ENCODE measurements at places on chromosomes 5 and 9.

DNA sequence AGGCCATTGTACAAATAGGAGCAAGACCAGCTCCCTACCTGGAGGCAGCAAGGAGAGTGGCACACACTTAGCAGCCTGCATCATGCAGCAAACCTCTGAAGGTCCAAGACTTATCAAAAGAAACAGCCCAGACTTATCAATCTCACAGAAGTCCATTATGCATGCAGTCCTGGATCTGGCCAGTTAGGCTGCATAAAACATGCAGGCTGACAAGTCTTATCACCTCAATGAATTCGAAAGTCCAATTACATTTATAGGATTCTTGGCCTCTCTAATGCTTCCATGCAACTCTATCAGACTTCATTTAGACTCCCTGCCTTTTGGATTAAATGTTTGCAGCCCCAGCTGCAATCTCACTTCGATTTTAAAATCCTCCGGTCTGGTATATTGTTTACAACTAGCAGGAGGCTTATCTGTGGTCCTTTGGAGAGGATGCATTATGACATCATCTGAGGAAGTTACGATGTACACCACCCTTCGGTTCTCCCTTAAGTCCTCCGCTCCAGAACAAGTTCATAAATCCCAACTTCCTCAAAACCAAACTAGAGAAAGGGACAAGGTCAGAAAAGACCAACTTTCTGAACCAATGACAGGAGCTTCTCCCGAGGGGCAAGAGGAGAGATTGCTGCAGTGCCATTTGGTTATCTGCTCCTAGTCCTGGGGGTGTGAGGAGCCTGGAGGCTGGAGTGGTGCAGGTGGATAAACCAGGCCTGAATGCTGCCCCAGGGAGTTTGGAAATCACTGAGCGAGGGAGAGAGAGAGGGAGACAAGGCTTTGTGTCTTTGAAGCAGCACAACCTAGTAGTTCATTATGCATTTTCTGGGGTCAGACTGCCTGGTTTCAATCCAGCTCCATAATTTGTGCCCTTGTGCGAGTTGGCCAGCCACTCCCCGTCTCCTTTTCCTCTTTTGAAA, 313.9 kb downstream of the TLE1 start:
- DNase-seq: no peak

DNA sequence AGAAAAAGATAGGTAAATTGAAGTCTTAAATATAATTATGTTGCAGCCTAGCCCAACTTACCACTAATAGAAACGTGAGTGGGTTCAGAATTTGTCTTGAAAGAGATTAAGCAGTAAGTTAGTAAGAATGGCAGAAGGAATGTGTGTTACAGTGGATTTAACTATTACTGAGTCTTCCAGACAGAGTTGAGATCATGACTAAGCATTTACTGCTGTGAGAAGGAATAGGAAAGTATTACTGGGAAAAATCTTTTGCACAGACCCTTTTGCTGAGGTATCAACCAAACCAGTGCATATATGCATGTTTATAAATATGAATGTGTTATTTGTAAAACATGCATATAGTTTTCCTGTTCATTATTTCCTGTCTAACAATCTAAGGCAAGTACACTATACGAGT, 112.8 kb upstream of the EFNA5 start:
- DNase-seq: no peak

DNA sequence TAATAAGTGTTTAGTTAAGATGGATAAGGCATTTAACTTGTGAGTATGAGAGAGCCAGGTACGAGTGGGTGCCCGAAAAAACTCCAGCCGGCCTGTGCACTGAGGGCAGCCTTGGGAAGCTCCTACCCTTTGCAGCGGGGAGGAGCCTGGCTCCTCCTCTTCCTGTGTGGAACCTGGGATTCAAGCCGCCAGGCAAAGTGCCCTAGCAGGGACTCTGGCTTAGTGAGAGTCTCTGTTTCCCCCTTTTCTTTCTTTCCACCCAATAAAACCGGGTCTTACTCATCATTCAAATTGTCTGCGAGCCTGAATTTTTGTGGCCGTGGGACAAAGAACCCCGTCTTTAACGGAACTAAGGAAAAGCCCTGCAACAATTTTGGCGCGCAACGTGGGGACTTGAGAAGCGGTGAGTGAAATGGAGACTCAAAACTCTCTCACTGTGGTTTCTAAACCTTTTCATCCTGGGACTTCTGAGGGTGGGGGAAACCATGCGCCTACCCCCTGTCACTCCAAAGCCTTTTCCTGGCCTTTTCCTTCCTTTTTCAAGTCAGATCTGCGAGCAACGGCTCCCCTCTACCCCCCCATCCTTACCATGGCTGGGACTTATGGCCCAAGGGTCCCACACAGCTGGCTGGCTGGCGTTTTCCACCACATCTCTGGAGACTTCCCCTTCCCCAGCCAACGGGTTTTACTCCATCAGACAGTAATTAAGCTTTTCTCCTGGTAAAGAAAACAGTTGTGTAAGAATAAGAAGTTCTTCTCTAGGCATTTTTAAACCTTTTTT, 535.7 kb upstream of the ACO1 start:
- no peak for DNase-seq

DNA sequence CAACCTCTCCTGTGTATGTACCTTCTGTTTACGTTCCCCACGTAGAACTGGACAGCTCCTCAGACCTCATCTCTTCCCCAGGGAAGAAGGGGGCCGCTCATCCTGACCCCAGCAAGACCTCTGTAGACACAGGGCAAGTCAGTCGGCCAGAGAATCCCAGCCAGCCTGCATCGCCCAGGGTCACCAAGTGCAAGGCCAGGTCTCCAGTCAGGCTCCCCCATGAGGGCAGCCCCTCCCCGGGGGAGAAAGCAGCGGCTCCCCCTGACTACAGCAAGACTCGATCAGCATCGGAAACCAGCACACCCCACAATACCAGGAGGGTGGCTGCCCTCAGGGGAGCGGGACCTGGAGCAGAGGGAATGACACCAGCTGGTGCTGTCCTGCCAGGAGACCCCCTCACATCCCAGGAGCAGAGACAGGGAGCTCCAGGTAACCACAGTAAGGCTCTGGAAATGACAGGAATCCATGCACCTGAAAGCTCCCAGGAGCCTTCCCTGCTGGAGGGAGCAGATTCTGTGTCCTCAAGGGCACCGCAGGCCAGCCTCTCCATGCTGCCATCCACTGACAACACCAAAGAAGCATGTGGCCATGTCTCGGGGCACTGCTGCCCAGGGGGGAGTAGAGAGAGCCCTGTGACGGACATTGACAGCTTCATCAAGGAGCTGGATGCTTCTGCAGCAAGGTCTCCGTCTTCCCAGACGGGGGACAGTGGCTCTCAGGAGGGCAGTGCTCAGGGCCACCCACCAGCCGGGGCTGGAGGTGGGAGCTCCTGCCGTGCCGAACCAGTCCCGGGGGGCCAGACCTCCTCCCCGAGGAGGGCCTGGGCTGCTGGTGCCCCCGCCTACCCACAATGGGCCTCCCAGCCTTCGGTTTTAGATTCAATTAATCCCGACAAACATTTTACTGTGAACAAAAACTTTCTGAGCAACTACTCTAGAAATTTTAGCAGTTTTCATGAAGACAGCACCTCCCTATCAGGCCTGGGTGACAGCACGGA, 86.7 kb downstream of the GOLPH3 start:
- no peak for DNase-seq

DNA sequence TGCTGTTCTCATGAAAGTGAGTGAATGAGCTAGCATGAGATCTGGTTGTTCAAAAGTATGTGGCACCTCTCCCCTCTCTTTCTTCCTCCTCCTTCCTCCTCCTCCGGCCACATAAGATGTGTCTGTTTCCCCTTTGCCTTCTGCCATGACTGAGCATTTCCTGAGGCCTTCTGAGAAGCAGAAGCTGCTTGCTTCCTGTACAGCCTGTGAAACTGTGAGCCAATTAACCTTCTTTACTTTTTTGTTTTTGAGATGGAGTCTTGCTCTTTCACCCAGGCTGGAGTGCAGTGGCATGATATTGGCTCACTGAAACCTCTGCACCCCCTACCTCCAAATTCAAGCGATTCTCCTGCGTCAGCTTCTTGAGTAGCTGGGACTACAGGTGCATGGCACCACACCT, 6.1 kb downstream of the S100Z start:
- peak; percentile 26 for DNase-seq

- DNase-seq: no peak
Observed at GRCh38 chr5:7884491-7885267, 15.7 kb downstream of the MTRR start.
